ENCODE measurements at places on chromosomes 16 and 17.

- DNase-seq = no peak
These were observed 217.8 kb downstream of the CDRT15L2 start for GRCh38 chr17:20797292-20797691.

GRCh38 chr17:78933959-78934568 is 8.9 kb upstream of the TIMP2 start:
- no peak for DNase-seq

GRCh38 chr16:77539421-77540034 is 104.7 kb upstream of the ADAMTS18 start:
- no peak for DNase-seq

GRCh38 chr17:18960241-18960665 is 8.3 kb downstream of the SLC5A10 start:
- no peak for DNase-seq

DNA sequence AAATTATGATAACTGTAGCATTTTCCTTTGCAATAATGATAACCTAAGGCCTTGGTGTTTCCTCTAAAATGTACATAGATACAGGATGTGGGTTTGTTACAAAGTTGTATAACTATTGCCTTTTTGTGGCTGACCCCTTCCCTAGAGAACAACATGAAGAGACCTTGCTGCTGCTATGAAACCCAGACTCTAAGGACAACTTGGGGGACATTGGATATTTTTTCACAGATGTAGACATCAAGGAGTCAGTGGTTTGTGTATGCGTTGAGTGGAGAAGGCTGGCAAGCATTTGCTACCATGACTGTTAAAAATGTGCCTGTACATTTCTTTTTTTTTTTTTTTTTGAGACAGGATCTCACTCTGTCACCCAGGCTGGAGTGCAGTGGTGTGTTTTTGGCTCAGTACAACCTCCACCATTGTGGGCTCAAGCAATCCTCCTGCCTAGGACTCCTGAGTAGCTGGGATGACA is 12.3 kb downstream of the HMOX2 start:
- no peak for DNase-seq

DNA sequence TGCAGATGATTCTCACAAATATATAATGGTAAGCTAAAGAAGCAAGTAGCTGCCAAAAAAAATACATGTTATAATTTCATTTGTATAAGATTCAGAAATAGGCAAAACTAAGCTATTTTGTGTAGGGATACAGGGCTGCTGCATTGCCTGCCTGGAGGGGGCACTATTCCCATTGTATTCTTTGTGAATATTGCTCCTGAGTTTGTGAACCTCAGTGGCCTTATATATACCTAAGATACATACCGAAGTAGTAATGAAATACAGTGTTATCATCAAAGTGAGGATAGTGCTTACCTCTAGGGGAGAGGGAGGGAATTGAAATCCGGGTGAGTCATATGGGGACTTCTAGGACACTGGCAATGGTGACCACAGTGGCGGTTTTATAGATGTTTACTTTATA is 53.5 kb downstream of the C17orf58 start:
- DNase-seq = no peak

- no peak for DNase-seq
These were observed 126.6 kb downstream of the AXIN2 start for GRCh38 chr17:65434878-65435277.

DNA sequence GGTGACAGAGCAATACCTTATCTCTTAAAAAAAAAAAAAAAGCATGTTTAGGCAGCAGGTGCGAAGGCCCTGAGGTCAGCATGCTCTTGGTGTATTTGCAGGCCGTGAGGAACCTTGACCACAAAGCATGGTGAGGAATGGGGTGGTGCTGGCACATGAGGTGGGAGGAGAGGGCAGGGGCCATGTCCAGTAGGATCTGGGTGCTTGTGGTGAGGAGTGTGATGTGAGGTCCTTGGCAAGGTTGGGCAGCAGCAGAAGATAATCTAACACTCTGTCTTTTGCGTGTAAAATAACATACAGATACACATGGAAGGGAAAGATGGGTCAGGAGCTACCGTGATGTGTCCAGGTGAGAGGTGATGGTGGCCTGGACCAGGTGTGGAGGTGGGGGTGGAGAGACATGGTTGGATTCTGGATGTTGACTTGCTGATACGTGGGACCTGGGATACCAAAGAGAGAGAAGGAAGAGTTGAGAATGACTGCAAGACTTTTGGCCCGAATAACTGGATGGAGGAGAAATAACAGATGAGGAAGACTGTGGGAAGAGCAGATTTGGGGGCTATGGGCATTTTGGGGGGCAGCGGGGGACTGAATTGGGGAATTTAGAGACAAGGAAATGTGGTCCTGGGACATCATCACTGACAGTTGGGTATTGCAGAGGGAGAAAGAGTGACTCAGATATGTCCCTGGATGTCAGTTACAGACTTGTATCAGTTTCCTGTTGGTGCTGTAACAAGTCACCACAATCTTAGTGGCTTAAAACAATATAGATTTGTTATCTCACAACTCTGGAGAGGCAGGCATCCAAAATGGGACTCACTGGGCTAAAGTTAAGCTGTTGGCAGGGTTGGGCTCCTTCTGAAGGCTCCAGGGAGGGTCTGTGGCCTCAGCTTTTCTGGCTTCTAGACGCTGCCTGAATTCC is 274.9 kb downstream of the HAPSTR1 start:
- no peak for DNase-seq

GRCh38 chr16:80611930-80612327 is 71.1 kb downstream of the DYNLRB2 start:
- no peak for DNase-seq

- DNase-seq = no peak
These were observed 58.4 kb downstream of the PHKB start for GRCh38 chr16:47519546-47519945.

DNA sequence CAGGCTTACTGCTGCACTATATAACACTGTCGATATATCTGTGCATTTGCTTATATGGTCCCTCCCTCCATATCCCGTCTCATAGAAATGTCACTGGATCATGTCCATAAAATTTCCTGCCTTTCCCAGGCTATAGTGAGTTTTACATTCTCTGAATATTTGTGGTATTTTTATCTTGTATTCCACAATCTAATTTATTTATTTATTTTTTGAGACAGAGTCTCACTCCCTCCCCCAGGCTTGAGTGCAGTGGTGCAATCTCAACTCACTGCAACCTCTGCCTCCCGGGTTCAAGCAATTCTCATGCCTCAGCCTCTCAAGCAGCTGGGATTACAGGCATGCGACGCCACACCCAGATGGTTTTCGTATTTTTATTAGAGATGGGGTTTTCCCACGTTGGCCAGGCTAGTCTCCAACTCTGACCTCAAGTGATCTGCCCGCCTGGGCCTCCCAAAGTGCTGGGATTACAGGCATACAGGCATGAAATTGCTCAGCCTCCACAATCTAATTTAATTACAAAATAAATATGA is 12.9 kb downstream of the TRIM37 start:
- no peak for DNase-seq

- no peak for DNase-seq
These were observed 1.4 kb downstream of the ZNF668 start for GRCh38 chr16:31072540-31073141.

- no peak for DNase-seq
These were observed 10.9 kb downstream of the SLC9A5 start for GRCh38 chr16:67259705-67260104.

DNA sequence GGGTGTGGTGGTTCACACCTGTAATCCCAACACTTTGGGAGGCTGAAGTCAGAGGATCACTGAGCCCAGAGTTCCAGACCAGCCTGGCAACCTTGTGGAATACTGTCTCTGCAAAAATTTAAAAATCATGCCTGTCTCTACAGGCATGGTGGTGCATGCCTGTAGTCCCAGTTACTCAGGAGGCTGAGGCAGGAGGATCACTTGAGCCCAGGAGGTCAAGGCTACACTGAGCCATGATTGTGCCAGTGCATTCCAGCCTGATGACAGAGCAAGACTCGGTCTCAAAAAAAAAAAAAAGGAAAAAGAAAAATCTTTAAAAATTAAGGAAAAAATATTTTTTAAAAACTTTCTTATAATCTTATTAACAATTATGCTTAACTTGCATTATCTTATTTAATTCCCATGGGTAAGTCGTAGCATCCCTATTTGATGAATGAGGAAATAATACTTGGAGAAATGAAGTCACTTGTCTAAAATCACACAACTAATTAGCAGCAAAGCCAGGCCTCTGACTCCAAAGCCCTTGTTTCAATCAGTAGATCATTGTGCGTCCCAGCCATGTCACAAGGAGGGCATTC is 13.6 kb downstream of the MFSD11 start:
- DNase-seq = no peak

DNA sequence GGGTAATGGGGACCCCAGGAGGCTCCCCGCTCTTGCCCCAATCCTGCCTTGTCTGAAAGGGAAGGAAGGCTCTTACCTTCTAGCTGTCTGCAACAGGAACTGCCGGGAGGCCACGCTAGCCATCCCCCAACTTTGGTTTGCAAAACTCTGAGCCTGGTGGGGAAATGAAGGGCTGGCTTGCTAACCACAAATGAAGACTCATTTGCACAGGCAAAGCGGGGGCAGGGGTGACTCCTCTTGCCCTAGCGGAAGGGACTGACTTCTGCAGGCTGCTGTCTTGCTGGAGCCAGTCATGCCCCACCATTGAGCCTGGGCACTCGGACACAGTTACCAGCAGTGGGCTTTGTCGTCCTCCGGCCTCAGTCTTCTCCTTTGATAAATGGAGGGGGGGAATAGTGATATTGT is 52.6 kb downstream of the PLCG2 start:
- no peak for DNase-seq
